ENCODE measurements at places on chromosomes 3 and 15. TPM values are rescaled to one million over a fixed set of nuclear protein-coding genes. Genes with fewer than 3 reads are reported as not detected.

PYDC2 gene
- not detected for total RNA-seq

HGD gene
- under 0.01 TPM for total RNA-seq

AEN gene
- 46.3 TPM for total RNA-seq

ISLR2 gene
- not detected for total RNA-seq

TPRG1 gene
- total RNA-seq: 6.5 TPM

PRSS50 gene
- total RNA-seq: not detected

DNA sequence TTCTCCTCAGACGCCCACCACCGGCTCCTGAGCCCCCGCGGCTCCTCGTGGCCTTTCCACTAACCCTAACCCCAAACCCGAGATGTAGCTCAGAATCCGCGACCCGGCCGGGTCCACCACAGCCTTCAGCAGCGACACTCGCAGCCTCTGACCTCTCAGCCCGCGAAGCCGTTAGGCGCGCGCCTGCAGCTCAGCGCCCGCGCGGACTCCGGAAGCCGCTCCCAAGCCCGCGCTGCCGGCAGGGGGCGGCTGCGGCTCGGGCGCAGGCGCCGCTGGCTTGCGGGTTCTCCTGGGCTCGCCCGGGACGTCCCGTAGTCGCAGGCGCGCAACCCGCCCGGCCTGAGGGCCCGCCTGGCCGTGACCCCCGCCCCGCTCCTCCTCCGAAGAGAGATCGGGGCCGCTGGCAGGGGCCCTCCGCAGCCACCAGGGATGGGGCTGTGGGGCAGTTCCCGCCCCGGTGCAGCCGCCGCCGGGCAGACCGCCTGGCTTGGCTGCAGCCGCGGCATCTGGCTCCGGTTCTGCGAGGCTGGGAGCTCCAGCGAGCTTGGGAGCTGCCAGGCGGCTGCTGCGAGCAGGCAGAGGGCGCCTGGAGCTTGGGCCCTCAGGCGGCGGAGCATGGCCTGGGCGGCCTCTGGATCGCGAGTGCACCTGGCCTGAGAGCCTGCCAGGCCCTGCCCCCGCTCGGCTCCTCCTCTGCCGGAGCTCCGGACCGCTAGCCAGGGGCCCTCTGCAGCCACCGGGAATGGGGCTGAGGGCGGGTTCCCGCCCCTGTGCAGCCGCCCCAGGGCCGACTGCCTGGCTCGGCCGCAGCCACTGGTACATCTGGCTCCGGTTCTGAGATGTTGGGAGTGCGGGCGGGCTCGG, 120.7 kb downstream of the LMLN start:
- peak; percentile 91 for DNase-seq

DNA sequence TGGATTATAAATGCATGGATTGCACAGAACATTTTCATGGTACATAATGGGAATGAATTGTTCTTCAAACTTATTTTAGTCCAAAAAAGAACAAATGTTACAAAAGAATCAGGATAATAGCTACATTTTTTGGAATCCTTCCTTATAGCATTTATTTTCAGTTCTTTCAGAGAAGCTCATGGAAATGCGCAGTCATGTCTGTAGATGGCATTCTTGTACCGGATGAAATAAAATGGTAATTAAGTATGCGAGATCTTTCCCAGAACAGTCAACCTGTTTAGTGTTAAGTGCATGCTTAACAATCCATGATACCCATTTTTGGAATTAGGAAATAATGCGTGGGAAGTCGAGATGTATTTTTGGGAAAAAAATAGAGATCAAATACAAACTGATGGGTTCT, 38.2 kb upstream of the GOLGA8B start:
- no peak for DNase-seq

- DNase-seq: peak; percentile 4
Measured at GRCh38 chr15:72175186-72176044, 22.2 kb downstream of the GRAMD2A start.

DNA sequence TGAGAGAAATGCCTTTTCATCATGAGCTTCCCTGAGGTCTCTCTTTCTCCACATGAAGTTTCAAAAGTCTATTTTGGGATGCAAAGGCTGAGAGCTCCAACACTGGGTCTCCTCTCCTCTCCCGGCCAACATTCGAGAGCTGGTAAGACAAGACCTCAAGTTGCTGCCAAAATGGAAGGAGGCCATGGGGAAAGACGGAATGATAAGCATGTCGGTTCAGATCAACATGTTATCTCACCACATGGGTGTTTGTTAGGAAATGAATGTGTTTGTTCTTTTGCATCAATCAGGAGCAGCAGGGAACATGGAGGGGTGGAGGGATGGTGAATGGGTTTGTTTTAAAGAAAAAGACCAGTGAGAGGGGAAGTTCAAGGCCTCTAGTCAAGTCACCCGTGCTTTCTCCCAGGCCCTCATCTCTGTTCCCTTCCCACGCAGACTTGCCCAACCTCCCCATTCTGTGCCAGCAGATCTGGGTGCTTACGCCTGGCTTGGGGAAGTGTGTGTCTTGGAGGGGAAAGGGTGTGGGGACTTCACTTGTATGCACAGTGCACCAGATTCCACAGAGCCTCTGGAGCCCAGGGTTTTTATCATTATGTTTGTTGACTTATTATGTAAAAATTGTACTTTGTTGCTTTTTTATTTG, 23.5 kb upstream of the ATP10A start:
- no peak for DNase-seq

DNA sequence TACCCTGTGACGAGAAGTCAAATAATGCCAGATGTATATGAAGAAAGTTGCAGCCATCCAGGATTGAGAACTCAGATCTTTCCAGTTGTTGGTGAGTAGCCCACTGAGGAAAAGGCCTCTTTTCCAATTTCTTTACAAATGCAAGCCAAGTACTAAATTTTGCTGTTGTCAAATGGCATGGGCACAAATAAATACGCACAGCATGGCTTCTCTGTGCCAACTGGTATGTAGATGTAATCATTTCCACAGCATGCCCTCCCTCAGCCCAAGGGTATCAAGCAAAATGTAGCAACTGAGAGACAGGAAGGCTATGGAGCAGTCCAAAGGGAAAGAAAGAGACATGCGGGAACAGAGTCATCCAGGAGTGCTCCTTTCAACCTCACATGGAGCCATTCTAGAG, 105.4 kb downstream of the FGF12 start:
- no peak for DNase-seq

DNA sequence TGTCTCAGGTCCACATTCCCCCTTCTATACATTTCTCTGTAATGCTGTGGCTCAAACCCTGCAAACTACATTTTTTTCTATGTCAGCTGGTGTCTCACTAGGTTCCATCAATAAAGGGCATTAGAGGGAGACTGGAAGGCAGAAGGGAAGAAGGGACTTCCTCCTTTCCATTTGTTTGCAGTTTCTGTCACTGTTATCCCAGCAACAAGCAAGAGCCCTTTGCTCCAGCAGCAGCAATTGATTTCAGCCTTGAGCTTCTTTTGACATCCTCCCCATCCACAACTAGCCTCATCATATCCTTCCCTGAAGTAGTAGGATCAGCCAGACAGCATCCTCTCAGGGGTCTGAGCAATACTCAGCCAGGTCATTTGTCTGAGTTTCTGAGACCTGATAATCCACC, 5.3 kb upstream of the NCK1 start:
- no peak for DNase-seq

GRCh38 chr3:71010726-71011455, 572.6 kb downstream of the FOXP1 start:
- no peak for DNase-seq

GRCh38 chr3:195255176-195255500, 15.8 kb downstream of the XXYLT1 start:
- DNase-seq: no peak

GRCh38 chr15:41949401-41950126, 22.8 kb downstream of the EHD4 start:
- DNase-seq: no peak

GRCh38 chr15:53159458-53159857, 369.3 kb upstream of the ONECUT1 start:
- no peak for DNase-seq

GRCh38 chr15:83046558-83047127, 20.4 kb downstream of the BTBD1 start:
- DNase-seq: peak; percentile 82

DNA sequence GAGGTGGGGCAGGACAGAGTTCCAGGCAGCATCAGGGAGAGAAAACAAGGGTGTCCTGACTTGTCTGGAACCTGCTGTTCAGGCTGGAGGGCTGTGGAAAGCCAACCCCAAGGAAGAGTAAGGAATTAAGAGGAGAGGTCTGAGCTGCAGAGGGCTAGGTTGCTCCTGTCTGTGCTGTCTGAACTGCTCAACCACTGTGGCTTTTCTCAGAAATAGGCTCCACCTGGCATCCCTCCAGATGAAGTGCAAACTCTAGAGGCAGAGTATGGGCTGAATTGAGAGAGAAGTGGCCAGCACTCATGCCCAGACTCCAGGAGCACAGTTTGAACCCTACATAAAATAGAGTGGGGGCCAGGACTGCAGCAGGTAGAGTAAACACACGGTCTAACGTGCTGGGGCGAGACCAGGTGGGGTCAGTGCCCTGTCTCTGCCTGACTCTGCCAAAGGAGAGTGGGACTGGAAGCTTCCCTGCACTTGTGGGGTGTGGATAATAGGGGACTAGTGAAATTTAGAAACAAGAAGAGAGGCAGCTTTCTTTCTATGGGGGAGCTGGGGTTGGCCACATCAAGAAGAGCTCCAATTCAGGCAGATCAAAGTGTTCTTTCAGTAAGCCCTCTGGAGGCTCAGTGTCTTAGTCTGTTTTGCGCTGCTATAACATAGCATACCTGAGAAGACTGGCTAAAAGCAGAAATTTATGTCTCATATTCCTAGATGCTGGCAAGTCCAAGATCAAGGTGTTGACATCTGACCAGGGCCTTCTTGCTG, 28.0 kb upstream of the MNS1 start:
- DNase-seq: no peak

DNA sequence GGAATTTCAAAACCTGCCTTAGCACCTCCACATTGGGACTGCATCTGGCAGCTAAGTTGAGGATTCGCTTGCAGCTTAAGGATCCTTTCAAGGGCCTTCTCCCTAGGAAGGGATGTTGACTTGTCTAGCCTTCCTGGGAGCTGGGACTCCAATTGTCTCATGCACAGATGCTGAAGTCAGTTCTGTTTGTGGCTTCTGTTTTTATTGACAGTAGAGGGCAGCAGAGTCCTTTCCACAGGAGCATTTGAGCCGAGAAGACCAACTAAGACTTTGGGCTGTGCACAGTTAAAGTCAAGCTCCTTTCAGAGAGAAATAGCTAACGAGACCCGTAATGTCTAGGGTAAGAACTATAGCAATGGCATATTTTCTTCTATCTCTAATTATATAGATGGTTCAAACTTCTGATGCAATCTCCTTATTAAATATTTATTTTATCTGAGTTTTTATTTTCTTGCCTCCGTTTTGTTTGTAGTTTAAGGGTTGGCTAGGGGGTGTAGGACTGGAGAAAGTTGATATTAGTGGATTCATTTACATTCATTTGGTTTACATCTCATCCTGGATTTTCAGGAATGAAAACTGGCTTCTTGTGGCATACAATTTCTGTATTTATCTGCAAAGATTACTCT, 59.7 kb upstream of the KBTBD8 start:
- DNase-seq: no peak

DNA sequence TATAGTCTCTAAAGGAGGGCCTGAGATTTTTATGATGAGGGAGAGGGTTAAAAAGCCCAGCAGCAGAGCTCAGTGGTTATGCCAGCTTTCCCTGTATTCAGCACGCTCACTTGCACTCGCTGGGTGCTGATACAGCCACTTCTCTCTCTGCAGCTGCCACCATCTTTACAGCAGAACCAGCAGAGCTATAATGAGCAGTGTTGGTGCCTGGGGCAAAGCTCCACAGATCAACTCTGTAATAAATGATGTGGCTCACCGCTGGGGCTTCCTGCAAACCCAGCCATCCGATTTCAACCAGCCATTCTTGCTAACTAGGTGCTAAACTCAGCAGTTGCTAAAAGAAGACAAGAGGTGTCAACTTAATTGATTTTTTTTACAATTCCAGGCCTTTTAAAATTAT, 48.0 kb downstream of the ARNT2 start:
- DNase-seq: no peak

DNA sequence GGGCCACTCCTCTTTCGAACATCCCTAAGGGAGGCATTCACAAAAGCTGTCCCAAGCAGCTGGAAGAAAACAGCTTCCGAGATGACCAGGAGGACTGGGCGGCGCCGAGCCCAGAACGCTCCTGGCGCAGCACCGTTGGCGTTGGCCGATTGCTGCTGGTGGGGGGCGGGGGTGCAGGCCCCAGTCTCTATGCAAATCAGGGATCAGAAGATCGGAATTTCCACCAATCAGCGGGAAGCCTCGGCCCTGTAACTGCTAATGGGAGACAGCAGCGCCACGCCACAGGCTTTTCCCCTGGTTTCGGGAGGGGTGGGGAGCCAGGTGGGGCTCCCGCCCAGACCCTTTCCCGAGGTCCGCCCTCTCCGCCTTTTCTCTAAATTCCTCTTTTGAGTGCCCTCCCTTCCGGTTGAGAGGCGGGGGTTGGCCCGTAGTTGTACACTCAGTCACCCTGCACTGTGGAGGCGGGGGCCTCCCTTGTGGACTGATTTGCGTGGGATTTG, 27.0 kb downstream of the HMCES start:
- DNase-seq: peak; percentile 95

DNA sequence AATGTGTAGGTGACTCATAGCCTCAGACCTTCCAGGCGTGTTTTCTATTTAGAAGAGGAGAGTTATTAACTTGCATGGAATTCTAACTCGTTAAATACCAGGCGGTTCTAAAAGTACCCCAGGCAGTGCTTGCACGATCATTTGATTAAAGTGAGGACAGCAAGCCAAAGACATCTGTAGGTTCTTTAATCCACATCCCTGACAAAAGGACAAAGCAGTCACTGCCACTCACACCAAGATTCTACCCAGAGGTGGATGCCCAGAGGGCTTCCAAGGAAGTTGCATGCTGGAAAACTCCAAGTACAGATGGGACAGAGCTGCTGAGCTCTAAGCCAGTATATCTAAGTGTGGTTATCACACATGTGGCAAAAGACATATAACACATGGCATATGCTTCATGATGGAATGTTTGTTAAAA, 372.1 kb downstream of the ROBO2 start:
- DNase-seq: no peak

- no peak for DNase-seq
Measured at GRCh38 chr15:51876169-51876568, 46.7 kb downstream of the TMOD3 start.

GRCh38 chr3:127662001-127662469, 10.7 kb upstream of the ABTB1 start:
- DNase-seq: no peak

DNA sequence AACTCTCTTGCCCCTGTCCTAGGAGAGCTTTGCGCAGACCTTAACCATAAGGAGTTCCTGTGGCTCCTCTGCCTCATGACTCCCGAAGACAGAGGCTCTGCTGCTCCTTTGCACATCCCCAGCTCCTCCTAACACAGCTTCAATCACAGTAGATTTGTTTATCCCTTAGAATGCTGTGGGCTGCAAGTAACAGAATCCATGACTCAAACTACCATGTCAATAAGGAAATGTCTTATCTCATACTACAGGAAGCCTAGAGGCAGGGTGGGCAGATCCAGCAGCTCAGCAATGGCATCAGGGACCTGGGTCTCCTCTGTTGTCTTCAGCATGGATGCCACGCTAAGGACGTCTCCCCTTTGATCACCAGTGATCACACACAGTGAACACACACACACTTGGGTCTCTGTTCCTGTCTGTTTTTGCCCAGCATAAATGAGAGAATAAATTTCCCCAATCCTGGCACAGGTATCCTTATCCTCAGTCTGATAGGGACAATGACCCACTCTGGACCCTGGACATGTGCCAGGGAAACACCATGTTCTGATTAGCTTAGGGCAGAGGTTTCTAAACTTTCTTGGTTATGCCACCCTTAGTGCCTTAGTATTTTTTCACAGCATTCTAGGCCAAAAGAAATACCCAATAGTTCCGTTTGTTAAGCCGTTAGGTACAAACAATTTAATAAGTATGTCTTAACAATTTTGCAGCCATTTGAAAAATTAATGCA, 46.1 kb upstream of the MRPS22 start:
- DNase-seq: no peak

- no peak for DNase-seq
Measured at GRCh38 chr3:127988770-127989557, 63.3 kb upstream of the SEC61A1 start.

Measured in osteoblast (primary cell).